ENCODE measurements at places on chromosomes 6 and 20.

GRCh38 chr6:147222160-147222838, 18.1 kb downstream of the STXBP5 start:
- peak; percentile 32 for DNase-seq

DNA sequence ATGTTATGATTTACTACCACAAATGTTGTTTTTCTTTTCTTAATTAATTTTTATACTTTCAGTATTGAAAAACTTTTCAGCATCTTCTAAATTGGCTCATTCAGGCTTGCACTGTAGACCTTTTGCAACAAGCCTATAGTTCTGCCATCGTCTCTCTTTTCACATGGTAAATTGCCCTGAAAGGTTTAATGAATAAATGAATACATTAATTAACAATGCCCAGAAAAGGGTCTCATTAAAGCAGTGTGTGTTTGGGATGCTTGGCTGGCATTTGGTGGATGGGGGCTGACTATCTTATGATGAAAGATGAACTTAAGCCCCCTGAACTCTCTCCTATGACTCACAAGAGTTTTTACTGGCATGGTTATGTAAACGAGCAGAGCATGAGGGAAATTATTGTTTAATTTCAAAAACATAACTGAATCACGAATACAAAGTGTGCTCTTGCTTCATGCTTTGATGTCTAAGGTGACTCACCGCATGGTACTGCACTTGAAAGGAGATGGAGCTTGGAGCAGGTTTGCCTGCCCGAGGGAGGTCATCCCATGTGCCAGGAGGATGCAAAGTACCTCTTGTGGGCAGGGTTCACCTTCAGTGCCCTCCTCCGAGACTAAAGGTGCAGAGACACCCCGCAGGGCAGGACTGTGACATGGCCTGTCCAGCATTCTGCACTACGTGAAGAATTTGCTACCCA, 13.8 kb upstream of the PCK1 start:
- no peak for DNase-seq

- no peak for DNase-seq
These were observed 7.0 kb upstream of the PLTP start for GRCh38 chr20:45918779-45919537.

DNA sequence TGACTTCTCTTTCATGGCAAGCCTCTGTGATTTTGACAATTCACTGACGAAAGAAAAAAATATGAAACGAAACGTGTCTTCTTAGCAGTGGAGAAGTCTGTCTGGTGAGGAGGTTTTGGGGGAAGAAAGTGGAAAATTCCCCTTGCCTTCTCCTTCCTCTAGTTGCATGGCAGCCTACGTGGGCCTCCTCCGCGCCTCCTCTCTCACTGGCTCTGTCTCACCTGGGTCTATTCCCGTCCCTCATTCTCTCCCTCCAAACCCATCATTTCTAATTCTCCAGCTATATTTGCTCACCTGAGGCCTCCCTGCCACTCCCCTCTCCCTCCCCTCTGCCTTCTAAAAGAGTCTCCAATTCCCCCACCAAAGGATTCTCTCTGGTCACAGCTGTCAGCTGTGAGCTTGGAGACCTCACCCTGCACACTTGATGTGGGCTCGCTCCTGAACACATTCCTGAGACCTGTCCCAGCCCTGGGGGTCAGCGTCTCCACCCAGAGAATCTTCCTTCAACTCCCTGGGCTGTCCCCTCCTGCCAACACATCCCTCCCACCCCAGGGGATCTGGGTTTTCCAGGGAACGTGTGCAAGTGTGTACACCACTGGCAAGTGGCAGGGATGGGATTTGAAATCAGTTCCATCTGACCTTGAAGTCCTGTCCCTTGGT, 159.6 kb upstream of the PMEPA1 start:
- no peak for DNase-seq

DNA sequence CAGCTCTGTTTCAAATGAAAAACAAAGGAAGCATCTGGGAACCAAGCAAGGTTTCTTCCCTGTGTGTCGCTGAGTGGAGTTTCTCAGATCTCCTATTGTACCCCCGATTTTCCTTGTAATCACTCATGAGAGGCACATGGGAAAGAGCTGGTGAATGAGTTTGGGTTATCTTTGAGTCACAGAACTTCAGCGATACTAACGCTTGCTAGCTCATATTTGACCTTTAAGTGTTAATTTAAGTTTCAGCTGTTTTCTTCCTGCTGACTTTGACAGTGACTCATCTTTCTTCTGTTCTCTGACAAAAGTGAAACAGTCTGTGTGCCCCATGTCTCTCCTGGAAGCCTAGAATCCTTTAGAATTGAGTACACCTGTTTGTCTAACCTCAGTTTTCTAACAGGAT, 261.1 kb upstream of the RGS17 start:
- no peak for DNase-seq

GRCh38 chr20:11556410-11556809, 361.3 kb upstream of the BTBD3 start:
- no peak for DNase-seq

DNA sequence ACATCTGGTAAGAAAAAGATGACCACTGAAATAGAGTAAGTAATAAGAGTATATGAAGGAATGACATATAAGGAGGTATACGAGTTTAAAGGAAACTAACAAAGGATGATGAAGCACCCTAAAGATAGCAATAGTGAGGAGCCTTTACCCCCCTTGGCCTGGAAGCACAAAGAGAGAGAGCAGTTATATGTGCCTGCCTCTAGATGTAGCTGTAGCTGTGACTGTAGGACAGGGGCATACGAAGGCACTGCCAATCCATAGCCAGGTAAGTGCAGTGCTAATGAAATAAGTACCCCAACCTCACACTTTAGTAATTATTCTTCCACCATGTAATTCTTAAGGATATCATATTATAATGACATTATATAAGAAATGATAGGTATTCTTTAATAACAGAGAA, 90.1 kb upstream of the FKBP1C start:
- DNase-seq, result peak; percentile 6

DNA sequence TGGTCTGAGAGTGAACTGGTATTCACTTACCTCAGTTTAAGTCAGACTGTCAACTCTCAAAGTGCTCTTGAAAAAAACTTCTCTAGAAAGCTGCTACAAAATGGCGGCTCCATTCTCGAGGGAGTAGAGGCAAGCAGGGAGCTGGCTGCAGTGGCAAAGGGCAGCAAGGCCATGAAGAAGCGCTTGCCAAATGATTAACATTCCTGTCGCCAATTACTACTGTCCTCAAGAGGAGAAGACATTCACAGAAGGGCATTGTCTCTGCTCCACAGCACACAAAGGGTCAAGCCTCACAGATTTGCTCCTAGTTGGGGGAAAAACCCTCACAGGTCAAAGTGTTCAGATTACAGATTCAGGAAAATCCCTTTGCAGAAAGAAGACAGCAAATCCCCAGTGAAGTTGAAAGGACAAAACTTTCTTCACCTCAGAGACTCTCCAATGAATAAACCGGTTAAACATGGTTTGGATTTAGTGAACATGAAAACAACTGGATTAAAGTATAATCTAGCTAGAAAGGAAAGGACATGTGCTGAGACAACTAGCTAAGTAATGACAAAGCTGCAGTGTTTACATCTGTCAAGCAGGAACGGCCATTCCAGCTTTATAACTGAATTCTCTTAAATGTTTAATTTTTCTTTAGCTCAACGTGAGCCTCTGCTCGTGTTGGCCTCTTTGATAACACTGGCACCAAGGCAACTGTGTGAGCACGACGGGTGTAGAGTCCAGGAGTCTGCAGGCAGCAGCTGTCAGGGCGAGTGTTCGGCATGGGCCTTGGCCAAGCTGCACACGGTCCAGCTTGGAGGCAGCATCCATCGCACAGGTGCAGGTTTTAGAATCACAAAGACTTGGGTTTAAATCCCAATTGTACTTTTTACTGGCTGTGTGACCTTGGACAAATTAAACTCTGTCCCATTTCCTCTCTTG, 37.6 kb downstream of the NR2E1 start:
- no peak for DNase-seq

DNA sequence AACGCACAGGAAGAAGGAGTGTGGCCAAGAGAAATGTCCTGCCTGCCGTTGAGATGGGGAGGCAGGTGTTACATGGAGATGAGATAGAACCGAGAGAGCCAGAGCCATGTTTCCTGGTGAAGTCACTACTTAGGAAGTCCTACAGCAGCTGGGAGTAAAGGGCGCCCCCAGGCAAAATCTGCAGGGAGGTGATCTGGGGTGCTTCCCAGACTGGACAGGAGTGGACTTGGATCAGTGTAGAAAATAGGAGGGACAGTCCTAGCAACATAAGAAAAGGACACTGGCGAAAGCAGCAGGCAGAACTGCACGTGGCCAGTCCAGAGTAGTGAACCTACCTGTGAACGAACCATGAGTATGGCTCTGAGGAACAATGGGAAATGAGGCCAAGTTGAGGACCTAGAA, 85.3 kb downstream of the CD164 start:
- DNase-seq, result no peak

DNA sequence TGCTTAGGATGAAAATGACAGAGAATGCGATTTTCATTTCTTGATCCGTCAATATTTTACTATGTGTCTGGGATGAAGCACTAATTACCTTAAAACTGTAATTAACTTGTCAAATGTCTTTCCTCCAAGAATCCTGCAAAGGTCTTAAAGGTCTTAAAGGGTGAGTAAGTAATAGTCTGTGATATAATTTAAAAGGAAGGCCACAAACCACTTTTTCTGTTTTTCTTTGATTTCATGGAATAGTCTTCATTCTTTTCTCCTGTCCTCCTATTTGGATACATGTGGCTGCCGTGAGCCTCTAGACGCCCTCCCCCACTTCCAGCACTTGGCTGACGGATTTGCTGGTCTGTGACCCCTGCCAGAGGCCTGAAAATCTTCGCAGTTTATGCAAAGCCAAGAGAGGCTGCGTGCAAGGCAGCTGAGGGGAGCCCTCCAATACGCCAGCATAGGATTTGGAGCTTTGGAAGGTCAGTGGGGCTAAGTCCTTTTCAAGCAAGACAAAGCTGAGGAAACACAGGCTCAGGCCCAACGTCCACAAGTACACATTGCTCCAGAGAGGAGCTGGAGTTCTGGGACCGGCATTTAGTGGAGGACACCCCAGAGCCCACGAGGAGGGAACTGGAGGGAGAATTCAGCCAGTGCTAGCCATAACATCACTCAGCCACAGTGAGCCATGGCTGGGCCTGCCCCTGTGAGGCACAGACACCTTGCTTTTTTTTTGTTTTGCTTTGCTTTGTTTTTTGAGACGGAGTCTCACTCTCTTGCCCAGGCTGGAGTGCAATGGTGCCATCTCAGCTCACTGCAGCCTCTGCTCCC, 382.6 kb downstream of the SMOC2 start:
- DNase-seq, result no peak

DNA sequence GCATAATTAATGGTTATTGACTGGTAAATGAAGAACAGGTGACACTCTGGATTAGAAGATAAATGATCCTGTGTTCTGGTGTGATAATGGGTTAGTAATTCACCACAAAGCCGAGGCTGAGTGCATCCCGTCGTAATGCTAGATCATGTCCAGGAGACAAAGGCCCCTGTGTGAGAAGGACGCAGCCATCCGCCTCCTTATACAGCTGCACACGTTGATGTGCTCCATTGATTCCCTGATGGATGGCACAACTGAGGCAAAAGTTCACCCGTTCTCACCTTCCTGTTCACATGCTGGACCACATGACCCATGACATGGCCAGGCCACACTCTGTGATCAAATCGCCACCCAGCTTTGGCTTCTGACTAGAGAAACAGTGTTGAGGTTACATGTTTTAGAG, 136.1 kb downstream of the FOXC1 start:
- no peak for DNase-seq

DNA sequence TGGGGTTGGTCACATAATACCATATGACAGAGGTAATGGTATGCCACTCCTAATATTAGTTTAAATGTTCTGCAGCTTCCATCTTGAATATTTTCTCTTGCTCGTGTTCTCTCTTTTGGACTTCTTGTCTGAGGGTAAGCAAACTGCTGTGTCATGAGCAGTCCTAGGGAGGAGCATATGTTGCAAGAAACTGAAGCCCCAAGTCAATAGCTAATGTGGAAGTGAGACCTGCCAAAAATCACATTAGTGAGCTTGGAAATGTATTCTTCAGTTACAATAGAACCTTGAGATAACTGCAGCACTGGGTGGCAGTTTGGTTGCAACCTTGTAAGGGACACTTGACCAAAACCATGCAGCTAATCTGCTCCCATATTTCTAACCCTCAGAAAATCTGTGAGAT, 178.2 kb upstream of the IMPG1 start:
- DNase-seq, result peak; percentile 92

GRCh38 chr6:80234908-80235307, 128.4 kb downstream of the BCKDHB start:
- DNase-seq, result no peak

GRCh38 chr6:163331245-163331644, 83.3 kb upstream of the QKI start:
- no peak for DNase-seq

GRCh38 chr6:163001330-163001729, 273.6 kb downstream of the PACRG start:
- DNase-seq, result no peak

DNA sequence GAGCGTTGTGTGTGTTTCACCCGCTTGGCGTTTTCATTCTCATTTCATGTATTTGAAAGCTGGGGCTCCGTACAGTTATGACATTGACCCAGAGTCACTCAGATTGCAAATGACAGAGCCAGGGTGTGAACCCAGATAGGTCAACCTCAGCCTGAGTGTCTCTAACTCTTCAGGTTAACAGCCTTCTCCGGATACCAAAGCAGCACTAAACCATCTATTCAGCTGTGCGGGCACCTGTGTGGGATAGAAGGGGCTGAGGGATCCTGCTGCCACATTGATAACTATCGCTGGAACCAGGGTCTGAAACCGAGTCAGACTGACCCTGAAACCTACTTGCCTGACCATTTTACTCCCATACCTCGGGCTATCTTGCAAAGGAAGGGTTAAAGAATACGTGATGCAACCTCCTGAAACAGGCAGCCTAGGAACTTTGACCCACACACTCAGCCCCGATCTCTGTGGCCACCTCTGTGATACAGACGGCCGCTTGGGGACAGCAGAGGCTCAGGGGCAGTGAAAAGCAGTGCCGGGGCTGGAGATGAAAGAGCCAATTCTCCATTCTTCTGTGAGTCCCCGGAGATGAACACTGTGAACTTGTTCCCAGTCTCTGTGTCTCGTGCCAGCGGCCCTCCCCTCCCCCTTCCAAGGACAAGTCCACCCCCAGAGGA, 233.5 kb upstream of the QKI start:
- DNase-seq, result peak; percentile 78

- DNase-seq, result no peak
These were observed 747.3 kb downstream of the COL12A1 start for GRCh38 chr6:74458536-74458935.

- DNase-seq, result no peak
These were observed 3.4 kb downstream of the NEDD9 start for GRCh38 chr6:11228935-11229654.

GRCh38 chr6:161452241-161452640, 178.4 kb upstream of the AGPAT4 start:
- no peak for DNase-seq

- DNase-seq, result peak; percentile 65
These were observed 67.2 kb downstream of the RPP40 start for GRCh38 chr6:4936681-4937041.

GRCh38 chr20:47814632-47815415, 29.5 kb upstream of the SULF2 start:
- no peak for DNase-seq

DNA sequence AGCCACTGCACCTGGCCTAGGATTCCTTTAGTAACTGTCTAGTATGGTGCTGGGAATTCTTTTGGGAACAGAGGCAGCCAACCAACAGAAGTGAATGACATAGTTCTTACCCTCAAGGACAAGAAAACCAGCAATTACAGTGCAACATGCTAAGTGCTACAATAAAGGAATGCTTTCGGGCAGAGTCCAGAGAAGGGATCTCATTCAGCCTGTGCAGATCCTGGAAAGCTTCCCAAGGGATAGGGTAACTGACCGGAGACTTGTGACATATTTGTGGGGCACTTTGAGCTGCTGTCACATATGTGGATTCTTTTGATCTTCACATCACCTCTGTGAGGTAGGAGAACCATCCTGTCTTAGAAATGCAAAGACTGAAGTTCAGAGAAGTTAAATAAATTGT, 46.8 kb downstream of the C6orf15 start:
- no peak for DNase-seq
